Retinal pigment epithelial cell (primary cell): ENCODE measurements at places on chromosomes 4 and X.

- no peak for DNase-seq
Measured at GRCh38 chr4:74671080-74671698, 123.1 kb downstream of the BTC start.

- no peak for DNase-seq
Measured at GRCh38 chr4:170420255-170420693, 330.5 kb upstream of the AADAT start.

DNA sequence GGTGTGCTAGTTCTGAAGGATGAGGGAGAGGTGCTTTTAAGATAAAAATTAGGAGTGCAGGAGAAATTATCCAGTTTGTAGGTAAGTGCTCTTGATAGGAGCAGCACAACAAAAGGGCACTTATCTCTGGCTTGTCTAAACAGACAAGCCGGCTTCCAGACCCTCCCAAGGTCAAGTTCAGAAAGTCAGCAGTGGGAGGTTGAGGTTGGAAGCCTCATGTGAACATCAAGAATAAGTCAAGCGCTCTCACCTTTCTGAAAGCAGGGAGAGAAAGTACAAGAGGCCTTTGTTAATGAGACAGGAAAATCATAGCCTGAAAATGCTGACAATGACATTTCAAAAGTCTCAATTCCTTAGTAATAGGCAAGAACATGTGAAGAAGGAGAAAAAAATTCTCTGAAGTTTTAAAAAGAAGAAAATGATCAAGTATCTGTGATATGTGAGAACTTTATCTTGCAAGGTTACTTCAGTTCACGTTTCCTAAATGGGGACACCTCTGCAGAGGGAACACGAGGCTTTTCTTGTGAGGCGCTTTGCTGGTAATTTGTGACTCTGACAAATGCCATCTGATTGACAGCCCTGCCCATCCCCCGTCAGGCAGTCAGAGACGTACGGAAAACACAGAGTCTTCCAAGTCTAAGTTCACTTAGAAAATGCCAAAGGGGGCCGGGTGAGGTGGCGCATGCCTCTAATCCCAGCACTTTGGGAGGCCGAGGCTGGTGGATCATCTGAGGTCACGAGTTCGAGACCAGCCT lies 62.2 kb downstream of the TIGD2 start:
- no peak for DNase-seq

DNA sequence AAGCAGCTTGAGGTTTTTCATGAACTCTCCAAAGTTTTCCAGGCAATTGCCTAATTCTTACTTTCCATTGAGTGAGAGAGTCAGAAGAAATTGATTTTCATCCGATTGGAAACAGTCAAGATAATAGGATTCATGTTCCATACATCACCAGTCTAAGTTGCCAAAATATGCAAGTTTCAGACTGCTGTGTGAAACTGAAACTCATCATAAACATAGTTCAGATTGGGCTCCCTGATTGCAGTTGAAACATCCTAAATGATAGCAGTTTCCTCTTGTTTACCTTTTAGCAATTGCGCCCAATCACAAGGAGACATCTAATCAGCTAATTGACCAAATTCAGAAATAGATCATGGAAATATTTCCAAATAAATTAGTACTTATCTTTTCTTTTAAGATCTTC lies 56.8 kb downstream of the SPANXN4 start:
- no peak for DNase-seq

DNA sequence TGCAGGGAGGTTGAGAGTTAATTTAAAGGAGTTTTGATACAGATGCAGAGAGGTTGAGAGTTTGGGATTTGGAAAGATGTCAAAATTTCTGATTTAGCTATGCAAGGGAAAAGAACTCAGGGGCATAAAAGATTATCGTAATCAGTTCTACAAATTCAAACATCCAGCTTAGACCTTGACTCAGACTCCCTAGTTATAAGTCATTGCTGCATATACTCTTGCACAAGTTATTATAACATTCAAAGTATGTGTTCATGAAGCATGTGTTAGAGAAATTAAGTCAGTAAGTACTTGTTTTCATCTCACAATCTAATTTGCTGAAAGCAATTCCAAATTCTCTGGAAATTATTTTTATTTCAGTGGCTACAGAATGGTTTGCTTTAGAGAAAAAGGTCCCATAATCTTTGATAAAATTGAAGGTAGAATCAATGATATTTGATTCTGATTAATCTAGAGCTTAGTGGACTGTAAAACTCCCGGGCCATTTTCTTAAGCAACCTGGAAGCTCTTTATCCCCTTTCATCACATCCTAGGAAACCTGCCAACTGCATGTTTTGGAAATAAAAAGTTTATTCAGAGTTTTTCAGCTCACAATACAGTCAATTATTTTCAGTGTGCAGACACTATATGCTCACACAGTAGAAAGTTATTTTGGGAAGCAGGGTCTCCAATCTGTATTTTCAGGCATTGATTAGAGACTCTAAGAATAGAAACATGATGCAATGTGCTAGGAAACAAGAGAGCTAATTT lies 132.9 kb upstream of the SPANXC start:
- peak; percentile 18 for DNase-seq

DNA sequence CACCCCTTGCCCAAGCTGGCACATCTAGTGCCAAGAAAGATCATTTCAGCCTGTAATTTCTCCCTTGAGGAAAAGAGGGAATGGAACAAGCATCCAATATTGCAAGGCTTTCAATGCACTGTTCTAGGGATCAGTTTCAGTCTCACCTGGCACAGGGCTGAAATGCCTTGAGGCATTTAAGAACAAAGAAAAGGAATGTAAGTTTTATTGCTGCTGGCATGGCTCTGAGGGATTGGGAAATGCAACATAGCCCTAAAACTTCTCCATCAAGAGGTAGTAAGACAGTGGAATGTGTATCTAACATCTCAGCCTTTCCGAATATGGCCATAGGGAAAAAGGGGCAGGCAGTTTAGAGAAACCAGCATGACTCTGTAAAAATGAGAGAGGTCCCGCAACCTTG lies 732.6 kb upstream of the LCORL start:
- no peak for DNase-seq

- DNase-seq: no peak
Measured at GRCh38 chr4:108169664-108170063, 932 bp upstream of the LEF1 start.

GRCh38 chr4:56757261-56757746 lies 64.2 kb downstream of the SPINK2 start:
- DNase-seq: no peak

- DNase-seq: no peak
Measured at GRCh38 chr4:89298155-89298554, 9.4 kb downstream of the GPRIN3 start.

- no peak for DNase-seq
Measured at GRCh38 chr4:147639388-147639787, 22.2 kb downstream of the TMEM184C start.

- no peak for DNase-seq
Measured at GRCh38 chrX:64642482-64642881, 247.2 kb upstream of the MTMR8 start.

DNA sequence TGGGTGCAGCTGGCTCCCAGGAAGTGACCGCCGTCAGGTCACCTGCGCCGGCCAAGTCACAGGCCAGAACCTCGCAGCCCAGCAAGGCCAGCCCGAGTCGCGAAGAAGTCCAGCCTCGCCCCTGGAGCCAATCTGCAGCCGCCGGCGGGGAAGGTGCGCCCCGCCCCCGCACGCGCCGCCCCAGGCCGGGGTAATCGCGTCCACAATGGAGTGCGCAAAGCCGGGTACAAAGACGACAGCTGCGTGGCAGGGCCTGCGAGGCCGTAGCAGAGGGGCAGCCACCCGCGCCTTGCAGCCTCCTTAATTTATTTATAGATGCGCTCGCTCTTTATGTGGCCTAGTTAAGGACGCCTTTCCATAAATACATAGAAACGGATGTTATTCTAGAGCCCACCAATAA lies 139.4 kb upstream of the CPEB2 start:
- DNase-seq: no peak

GRCh38 chr4:23956601-23957364 lies 66.9 kb upstream of the PPARGC1A start:
- no peak for DNase-seq

DNA sequence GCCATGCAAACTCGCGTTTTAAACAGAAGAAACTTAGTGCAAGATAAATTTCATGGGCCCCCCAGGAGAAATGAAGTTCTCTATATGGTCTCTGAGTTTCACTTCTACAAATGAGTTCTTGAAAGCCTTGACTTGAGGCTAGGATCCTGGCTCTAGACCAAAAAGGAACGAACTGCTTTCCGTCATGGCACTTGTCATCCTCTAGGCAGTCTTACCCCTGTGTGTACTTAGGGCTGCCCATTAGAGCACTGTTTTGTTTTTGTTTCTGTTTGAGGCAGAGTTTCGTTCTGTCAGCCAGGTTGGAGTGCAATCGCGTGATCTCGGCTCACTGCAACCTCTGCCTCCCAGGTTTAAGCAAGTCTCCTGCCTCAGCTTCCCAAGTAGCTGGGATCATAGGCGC lies 29.0 kb downstream of the RNF4 start:
- DNase-seq: no peak

DNA sequence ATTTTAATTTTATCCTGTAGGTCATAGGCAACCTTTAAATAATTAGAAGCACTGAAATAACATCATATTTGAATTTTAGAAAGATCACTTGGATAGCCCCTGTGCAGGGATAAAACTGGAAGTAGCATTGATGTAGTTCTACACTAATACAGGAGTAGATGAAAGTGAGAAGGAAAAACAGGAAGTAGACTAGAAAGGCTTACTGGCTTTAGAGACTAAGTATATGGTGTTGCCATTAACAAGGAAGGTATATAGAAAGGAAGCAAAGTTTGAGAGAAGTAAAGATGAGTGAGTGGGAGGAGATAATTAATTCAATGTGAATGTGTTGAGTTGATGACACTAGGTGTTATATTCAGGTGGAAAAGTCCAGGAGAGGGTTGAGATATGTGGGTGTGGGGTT lies 73.1 kb upstream of the EPGN start:
- no peak for DNase-seq

DNA sequence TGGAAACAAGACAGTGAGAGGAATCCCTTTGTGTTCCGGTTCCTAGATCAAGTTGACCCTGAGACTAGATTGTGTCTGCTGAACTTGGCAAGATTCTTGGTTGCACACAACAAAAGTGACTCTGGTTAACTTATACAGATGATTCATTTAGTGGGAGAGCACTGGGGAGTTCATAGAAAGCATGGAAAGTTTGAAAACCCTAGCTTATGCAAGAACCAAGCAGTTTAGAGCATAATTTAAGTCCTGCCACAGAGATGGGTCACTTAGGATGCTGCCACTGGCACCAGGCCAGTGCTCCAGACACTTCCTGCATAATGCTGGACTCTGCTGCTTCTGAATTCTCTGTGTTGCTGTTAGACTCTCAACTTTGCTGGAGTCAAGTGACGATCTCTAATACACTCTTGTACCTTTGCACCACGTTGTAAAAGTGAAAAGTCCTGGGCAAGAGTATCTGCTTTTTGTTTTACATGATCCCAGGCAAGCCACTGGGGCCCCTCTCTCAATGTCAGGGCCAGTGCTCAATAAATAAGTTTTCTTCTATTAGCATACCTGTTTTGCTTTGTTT lies 12.7 kb upstream of the DCUN1D4 start:
- no peak for DNase-seq

DNA sequence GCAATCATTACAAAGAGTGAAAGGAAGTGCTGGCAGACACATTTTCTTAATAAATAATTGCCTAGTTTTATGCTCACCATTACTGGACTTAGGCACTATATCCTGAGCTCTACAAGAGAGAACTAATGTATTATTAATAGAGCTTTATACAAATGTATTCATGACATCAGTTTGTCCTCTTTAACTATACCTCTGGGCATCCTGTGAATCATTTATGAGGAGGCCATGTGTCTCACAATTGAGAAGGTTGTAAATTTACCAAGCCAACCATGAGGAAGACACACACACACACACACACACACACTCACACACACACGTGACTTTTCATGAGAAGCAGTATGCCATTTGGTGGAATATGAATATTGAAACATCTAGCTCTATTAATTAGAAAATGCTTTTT lies 728.2 kb downstream of the ARAP2 start:
- DNase-seq: no peak

GRCh38 chrX:53481816-53482465 lies 47.8 kb upstream of the HSD17B10 start:
- DNase-seq: no peak

- DNase-seq: no peak
Measured at GRCh38 chr4:178745203-178745602, 1303.0 kb upstream of the AGA start.

- no peak for DNase-seq
Measured at GRCh38 chr4:75235359-75235951, 278.7 kb downstream of the RCHY1 start.

DNA sequence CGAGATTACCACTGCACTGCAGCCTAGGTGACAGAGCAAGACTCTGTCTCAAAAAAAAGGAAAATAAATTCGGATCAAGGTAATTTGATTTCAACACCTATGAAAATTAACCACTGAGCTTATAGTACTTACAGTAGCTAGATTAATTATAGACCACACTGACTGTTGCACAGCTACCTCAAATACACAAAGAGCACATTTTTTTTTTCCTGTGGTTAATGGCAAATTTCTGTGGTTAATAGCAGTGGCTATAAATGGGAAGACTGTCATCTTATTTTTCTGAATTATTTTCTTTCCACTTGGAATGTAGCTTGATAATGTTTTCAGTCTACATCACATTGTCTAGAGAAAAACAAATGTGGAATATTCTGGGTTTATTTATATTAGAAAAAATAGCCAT lies 1661.6 kb upstream of the PCDH7 start:
- no peak for DNase-seq

GRCh38 chr4:870951-871350 lies 45.0 kb upstream of the CPLX1 start:
- DNase-seq: no peak

- no peak for DNase-seq
Measured at GRCh38 chr4:157151711-157152110, 68.8 kb upstream of the GRIA2 start.

GRCh38 chr4:153745651-153746050 lies 14.2 kb downstream of the RNF175 start:
- DNase-seq: no peak

- DNase-seq: no peak
Measured at GRCh38 chr4:7630568-7631287, 196.0 kb upstream of the PSAPL1 start.

- DNase-seq: no peak
Measured at GRCh38 chr4:34043131-34043530, 2201.2 kb downstream of the ARAP2 start.

- DNase-seq: no peak
Measured at GRCh38 chr4:168164915-168165548, 72.7 kb downstream of the ANXA10 start.

GRCh38 chr4:152968806-152969394 lies 32.8 kb downstream of the FHDC1 start:
- DNase-seq: no peak

GRCh38 chr4:27248829-27249228 lies 388.2 kb downstream of the STIM2 start:
- DNase-seq: no peak

GRCh38 chr4:165609653-165610052 lies 230.8 kb downstream of the CPE start:
- DNase-seq: no peak

DNA sequence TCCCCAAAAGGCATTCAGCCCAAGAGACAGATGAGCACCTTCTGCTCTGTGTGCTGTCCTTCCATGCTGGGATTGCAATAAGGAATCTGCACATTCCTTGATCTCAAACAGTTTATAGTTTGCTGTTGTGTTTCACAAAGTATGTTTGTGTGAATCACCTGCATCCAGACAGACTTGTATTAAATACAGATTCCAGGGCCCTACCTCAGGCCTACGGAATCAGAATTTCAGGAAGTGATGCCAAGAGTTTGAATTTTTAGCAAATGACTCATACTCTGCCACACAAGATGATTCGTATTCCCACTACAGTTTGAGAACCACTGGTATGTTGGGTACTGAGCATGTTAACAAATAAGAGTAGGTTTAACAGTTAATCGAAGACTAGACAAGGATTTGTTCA lies 7.0 kb downstream of the VAMP7 start:
- peak; percentile 46 for DNase-seq
